ENCODE measurements at places on chromosomes 16 and 17.

DNA sequence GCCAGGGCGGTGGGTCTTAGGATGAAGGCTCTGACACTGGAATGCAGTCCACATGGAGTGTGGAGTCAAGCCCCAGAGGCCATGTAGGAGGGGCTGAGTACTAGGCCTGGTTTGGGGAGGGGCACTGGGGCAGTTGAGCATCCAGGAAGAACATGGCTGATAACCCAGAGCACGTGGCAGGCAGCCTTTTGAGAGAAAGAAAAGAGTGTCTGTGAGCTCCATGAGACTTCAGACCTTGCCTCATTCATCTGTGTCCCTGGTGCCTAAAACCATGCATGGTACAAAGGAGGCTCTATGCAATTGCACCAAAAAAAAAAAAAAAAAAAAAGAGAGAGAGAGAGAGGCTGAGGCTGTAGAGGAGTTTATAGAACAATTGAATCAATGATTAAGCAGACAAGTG lies 14.6 kb downstream of the SLC46A1 start:
- no peak for DNase-seq

DNA sequence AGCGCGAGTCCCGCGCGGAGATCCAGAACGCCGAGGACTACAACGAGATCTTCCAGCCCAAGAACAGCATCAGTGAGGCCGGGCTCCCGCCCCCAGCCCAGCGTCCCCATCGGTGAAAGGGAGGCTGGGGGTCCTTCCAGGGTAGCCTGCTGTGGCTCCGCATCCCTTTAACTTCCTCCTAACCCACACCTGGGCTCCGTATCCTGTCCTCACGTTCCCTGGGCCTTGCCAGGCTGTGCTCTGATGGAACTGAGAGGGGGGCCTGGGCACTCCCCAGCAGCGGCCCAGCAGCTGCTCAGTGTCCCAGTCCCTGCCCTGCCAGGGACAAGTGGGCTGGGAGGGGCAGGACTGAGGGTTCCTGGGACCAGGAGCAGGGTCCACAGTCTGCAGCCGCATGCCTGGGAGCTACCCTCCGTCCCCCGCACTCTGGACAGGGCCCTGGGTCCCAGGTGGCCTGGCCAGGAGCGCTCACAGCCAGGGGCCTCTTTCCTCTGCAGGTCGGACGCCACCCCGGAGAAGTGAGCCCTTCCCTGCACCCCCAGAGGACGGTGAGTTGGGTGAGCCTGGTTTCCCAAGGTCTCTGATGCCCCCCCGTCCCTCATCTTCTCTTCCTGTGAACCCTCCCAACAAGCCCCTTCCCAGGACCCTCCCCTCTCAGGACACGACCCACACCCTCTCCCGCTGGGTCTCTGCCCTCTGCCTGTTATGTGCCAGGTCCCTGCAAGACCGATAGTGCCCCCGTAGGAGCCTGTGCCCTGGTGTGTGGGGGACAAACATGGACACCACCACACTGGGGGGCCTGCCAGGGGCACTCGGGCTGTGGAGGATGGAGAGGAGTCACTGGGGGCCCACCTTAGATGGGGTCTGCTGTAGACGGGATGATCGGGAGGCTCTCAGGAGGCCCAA lies 18.1 kb downstream of the KATNB1 start:
- no peak for DNase-seq

GRCh38 chr17:68603027-68603426 lies 1.9 kb upstream of the FAM20A start:
- no peak for DNase-seq

DNA sequence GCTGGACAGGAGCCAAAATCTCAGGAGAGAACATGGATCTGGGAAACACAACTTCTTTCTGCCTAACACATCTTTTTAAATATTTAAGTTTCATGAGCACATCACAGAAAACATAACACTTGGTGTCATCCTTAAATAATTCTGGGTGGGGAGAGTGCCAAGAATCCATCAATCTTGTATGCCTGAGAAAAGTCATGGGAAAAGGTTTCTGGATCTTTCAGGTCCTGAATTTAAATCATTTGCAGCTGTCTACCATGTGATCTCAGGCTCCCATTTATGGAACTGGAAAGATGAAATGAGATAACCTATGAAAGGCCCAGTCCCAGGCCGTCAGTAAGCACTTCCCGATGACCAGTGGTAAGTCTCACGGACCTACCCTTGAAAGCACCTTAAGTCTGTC lies 15.1 kb downstream of the CDH11 start:
- no peak for DNase-seq

DNA sequence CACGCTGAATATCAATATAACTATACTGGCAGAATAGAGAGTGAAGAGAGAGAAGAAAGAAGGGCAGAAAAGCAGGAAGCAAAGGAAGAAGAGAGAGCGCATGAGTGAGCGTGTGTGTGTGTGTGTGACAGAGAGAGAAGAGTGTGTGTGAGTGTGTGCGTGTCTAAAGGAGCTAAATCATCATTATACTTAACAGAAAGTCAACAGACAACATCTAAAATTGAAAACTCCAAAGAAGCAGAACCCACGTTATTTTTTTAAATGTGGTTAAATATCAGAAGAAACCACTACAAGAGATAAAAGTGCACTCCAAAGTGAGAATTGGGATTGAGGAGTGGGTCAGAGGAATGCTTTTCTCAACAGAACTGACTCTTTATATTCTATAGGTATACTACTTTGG lies 77.2 kb downstream of the BRIP1 start:
- DNase-seq: no peak

GRCh38 chr16:11386054-11386680 lies 40.9 kb downstream of the RMI2 start:
- no peak for DNase-seq

DNA sequence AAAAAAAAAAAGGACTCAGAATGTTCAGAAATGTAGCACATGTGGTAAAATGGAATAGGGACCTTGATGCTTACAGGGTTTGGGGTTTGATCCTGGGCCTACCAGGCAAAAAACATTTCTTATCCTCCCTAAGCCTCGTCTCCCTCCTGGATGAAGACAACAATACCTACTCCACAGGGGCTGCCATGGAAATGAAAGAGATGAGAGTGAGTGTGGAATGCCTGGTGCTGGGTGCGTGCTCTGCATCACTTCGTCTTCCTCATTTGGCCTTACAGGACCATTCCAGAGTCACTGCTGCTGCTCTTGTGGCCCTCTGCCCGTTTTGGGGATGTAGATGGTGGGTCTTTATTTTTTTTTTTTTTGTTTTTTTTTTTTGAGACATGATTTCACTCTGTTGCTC lies 692.9 kb upstream of the EEF2KMT start:
- no peak for DNase-seq

GRCh38 chr16:27355610-27356009 lies 41.8 kb downstream of the IL4R start:
- no peak for DNase-seq

GRCh38 chr17:8754890-8755289 lies 3.5 kb downstream of the SPDYE4 start:
- DNase-seq: no peak

- DNase-seq: no peak
These were observed 2.6 kb downstream of the SRCIN1 start for GRCh38 chr17:38602956-38603785.

- DNase-seq: no peak
These were observed 404.8 kb upstream of the HSBP1 start for GRCh38 chr16:83402967-83403366.

DNA sequence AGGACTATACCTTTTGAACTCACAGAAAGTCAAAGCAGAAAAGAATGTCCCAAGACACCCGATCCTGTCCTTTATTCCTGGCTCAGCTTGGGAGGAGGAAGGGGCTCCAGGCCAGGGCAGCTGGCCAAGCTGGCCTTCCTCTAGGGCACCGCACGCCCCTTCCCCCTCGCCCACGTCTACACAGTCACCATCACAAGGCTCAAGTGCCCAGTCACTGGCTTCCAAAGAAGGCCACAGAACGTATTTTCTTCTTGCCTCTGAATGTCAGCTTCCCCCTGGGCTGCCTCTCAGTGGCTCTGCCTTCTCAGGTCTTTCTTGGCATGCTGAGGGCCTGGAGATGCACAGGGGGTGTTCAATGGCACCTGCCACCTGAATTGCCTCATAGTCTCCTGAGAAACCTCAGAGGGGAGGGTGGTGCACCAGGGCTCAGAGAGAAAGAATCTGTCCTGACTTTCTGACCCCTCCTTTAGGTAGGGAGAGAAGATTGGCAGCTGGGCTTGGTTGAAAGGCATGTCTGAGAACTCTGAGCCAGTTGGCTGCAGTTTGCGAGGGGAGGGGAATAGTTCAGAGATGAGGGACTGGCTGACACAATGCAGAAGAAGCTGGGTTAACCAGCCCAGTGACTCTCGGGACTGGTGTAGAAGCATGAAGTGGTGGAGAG lies 2.1 kb downstream of the DHRS11 start:
- DNase-seq: no peak

GRCh38 chr16:49010879-49011278 lies 270.8 kb downstream of the CBLN1 start:
- DNase-seq: no peak

GRCh38 chr17:42266918-42267766 lies 9.0 kb downstream of the STAT5B start:
- no peak for DNase-seq

DNA sequence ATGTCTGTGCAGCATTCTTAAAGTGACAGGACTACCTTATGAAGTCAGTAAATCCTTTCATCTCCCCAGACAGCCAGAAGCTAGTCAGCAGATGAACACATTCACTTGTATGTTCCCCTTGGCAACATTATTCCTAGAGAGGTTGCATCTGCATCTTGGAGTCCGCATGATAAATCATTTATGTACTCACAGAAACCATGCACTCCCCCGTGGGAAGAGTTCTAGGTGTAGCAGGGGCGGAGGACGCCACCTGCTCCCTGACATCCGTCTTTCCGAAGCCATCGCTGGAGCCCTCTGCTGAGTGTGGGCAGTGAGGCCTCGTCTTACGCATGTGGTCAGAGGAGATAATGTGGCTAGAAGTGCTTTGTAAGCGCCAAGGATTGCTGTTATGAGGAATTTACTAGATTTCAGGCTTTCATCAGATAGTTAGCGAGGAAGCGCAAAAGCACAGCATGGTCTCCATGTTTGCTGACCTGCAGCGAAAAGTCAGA lies 144.5 kb downstream of the RPTOR start:
- DNase-seq: no peak

GRCh38 chr17:16915752-16916556 lies 56.0 kb downstream of the TNFRSF13B start:
- DNase-seq: peak; percentile 22

DNA sequence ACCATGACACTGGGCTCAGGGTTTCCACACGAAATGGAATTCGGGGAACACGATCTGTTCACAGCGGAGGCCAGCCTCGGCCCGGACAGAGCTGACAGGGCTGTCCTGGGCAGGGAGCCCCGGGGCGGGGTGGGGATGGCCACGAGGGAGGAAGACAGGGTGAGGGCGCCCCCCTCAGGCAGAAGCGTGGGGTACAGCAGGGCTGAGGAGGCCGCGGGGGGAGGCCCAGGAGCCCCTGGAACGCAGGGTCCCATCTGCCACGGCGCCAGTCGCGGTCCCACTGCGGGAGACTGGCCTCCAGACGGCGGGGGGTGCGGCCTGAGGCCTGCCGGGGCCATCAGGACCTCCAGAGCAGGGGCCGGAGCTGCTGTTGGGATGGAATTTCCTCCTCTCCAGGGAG lies 75.9 kb downstream of the LMF1 start:
- DNase-seq: no peak

GRCh38 chr17:16380640-16381495 lies at the start of gene UBB:
UBB (plus strand) TSS chr17:16381091; CDS start chr17:16381908, 817 bp downstream.
- peak; percentile 96 for DNase-seq

- no peak for DNase-seq
These were observed 423.5 kb downstream of the MAF start for GRCh38 chr16:79177018-79177417.

DNA sequence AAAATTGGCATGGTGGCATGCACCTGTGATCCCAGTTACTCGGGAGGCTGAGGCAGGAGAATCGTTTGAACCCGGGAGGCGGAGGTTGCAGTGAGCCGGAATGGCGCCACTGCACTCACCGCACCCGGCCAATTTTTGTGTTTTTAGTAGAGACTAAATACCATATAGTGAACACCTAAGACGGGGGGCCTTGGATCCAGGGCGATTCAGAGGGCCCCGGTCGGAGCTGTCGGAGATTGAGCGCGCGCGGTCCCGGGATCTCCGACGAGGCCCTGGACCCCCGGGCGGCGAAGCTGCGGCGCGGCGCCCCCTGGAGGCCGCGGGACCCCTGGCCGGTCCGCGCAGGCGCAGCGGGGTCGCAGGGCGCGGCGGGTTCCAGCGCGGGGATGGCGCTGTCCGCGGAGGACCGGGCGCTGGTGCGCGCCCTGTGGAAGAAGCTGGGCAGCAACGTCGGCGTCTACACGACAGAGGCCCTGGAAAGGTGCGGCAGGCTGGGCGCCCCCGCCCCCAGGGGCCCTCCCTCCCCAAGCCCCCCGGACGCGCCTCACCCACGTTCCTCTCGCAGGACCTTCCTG lies at the start of gene HBQ1:
Gene HBQ1 (plus strand): TSS at position 359 of the 575 bp plus-strand sequence. CDS start 28 bp downstream, at position 387.
- no peak for DNase-seq

DNA sequence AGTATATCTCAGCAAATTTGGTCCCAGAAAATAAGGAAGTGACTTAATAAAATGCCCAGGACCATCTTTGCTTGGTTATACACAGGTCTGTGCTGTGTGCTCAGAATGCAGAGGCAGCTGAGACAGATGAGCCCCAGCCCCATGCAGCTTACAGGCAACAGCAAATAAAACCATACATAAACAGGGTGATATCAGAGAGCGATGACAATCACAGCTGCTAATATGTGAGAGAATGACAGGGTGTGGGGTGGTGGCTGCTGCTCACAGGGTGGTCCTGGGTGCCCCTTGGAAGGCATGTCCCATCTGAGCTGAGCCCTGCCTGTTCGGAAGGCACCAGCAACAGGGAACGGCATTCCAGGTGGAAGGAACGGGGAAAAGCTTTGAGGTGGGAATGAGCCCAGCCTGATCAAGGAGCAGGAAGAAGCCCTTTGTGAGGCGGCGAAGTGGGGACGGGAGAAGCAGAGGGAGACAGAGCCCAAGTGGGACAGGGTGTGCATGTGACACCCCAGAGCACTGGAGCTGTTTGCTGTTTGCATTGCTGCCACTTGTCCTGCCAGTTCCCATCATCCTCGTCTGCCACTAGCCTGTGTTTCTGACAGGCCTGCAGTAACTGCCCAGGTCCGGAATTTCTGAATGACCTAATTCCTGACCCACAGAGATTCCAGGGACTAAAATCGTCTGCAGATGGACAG lies 150.5 kb downstream of the KATNIP start:
- DNase-seq: no peak

GRCh38 chr16:5378531-5378930 lies 280.9 kb upstream of the EEF2KMT start:
- DNase-seq: no peak

- peak; percentile 16 for DNase-seq
These were observed 3.6 kb downstream of the PNMT start for GRCh38 chr17:39671651-39672521.

Measured in NCI-H1694 (cell line).